ENCODE measurements at places on chromosomes 6 and 20.

DNA sequence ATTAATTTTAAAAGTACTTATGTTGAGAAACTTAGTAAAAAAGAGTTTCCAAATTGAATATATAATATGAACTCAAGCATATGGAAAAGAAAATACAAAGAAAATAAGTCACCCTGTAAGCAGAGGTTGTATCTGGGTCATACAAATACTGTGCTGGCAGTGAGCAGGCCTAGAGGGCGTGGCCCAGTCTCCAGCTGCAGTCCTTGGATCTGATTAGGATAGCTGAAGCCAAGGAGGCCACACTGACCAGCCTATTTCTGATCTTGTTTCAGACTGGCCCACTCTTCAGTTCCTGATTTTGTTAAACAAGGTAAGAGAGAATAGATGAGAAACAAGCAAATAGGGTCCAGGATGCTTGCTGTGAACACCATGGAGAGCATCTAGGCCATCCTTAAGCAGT is 228.8 kb downstream of the EPM2A start:
- no peak for DNase-seq

GRCh38 chr6:90106449-90106848 is 190.2 kb downstream of the BACH2 start:
- no peak for DNase-seq

- DNase-seq: peak; percentile 45
Observed at GRCh38 chr6:90219209-90219985, 77.2 kb downstream of the BACH2 start.

DNA sequence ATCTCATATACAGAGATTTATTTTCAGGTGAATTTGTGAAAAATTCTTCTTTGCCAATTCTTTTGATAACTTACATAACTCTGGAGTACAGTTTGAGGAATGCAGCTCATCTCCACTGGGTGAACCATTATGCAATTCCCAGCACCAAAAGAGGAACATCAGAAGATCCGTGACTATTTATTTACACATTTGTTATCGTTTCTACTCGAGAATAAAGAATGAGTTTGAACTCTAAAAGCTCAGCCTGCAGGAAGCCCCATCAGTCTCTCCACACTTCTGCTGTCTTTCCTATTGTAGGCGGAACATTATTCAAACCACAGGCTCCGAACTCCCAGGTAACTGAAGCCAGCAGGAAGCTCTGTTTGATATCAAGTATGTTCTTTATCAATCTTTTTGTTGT is 95.9 kb upstream of the IFNGR1 start:
- no peak for DNase-seq

All from NCI-H187 treated with DMSO at 0.1 percent for 48 hours (cell line).